Sigmoid colon (tissue), 7 donors: ENCODE measurements at places on chromosomes 5 and 9. TPM values are rescaled to one million over a fixed set of nuclear protein-coding genes. Genes with fewer than 3 reads are reported as not detected.

Gene RASGEF1C
- polyA plus RNA-seq = 0.35 TPM

Gene TNC
- polyA plus RNA-seq = 1.2 TPM

DNA sequence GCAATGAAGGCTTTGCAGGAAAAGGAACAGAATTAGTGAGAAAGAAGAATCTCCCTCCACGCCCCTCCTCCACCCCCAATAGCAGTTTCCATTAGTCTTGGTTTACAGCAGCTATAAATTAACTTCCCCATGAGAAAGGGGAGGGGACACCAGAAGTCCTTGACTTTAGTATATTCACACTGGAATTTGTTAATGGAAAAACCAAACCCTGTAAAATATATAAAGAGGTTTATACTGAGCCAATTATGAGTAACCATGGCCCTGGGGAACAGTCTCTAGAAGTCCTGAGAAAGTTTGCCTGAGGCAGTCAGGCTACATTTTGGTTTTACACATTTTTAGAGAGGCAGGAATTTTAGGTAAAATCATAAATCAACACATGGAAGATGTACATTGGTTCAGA is 88.5 kb downstream of the ALDH1A1 start:
- no peak overlapping the region for H3K4me3 ChIP-seq
- H3K4me1 ChIP-seq = no peaks in the 10 kb centered on the region
- H3K27me3 ChIP-seq = no peaks in the 10 kb centered on the region
- no peak overlapping the region for H3K27ac ChIP-seq
- no peaks in the 10 kb centered on the region for H3K36me3 ChIP-seq

GRCh38 chr9:87667164-87667738 is 58.7 kb upstream of the CTSL start:
- no peak for DNase-seq
- H3K27me3 ChIP-seq = no peaks in the 10 kb centered on the region
- H3K4me1 ChIP-seq = peaks cover 7% of the 10 kb centered on the region
- peaks cover 28% of the 10 kb centered on the region for H3K36me3 ChIP-seq
- no peak overlapping the region for H3K4me3 ChIP-seq

DNA sequence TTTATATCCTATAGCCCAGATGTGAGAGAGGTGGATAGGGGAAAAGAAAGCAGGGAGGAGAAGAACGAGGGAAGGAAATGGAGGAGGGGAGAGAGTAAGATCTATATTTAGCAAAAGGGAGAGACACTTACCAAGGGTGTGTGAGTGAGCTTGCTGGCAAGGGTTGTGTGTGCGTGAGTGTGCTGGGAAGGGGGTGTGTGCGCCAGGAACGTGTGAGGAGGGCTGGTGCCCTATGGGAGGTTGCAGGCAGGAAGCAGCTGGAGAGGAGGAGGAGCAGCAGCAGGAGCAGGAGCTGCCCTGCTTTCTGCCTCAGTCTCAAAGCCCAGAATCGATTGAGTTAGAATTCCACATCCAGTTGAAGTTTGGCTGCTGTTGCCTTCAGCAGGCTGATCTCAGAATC is 148.3 kb upstream of the RUSC2 start:
- H3K27ac ChIP-seq = no peak overlapping the region
- H3K4me3 ChIP-seq = no peak overlapping the region
- H3K36me3 ChIP-seq = no peaks in the 10 kb centered on the region

GRCh38 chr9:89986190-89986589 is 381.4 kb downstream of the GADD45G start:
- DNase-seq = no peak
- no peak overlapping the region for H3K4me3 ChIP-seq
- H3K4me1 ChIP-seq = no peaks in the 10 kb centered on the region
- H3K36me3 ChIP-seq = no peaks in the 10 kb centered on the region
- no peak overlapping the region for H3K27ac ChIP-seq
